Fibroblast of skin of left quadriceps (primary cell): ENCODE measurements at places on chromosomes 7 and 10.

- DNase-seq, result no peak
Measured at GRCh38 chr10:128540128-128540762, 414.0 kb upstream of the MKI67 start.

GRCh38 chr7:4753598-4754432 is 21.6 kb upstream of the AP5Z1 start:
- DNase-seq, result no peak

DNA sequence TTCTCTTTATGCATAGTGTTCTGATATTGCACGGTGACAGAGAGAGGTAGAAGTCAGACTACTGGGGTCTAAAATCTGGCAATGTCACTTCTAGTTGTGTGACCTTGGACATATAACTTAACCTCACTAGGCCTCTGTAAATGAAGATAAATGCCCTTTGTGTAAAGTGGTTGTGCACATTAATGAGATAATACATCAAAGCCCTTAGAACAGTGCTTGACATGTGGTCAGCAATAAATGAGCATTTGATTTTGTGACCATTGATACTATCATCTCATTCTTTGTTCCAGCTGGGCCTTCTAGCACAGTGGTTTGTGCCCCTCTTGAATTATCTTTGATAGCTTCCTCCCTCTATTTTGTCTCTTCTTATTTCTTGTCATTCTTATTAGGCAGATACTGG is 74.1 kb upstream of the C10orf90 start:
- DNase-seq, result no peak

- DNase-seq, result no peak
Measured at GRCh38 chr10:43218951-43219837, 47.7 kb downstream of the RASGEF1A start.

DNA sequence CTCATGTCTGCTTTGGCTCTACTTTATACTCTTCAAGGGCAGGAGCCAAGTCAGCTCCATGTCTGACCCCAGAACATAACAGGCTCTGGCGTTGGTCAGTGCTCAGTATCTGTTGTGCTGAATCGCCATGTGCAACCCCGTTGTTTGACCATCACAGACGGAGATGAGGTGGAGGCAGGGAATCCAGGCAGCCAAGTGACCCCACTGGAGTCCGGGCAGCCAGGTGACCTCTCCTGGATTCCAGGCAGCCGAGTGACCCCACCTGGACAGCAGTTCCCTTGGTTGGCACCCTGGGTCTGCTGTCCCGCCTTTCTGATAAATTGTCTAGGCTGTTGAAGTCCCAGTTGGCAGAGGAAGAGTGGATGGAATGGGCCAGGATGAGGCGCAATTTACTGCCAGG is 232.2 kb downstream of the TCERG1L start:
- DNase-seq, result no peak

DNA sequence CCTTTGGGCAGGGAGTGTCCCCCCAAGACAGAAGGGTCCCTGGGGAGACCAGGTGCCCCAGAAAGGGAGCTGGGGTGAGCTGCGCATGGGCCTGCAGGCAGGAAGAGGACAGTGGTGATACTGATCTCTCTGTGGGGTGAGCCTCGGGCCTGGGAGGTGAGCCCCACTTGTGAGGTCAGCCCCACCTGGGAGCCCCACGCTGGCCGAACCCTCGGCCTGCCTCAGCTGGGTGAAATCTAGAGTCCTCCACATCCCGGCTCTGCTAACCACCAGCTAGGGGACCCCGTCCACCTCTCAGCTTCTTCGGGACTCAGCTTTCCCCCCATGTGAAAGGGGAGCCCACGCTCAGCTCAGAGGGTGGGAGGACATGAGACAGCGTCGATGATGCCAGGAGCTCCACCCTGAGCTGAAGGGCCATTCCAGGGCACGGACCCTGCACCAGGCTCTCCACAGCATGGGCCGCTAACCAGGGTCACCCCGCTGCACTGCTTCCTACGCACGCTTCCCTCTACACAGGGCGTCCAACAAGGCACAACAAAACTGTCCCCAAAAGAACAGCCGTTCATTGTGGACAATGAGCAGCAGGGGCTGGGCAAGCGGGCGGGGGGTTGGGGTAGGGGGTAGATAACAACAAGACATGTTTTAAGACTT is 48.7 kb downstream of the CAMK2B start:
- DNase-seq, result no peak

- no peak for DNase-seq
Measured at GRCh38 chr7:21076054-21076453, 289.4 kb upstream of the SP8 start.

GRCh38 chr10:123993534-123994416 is 99.6 kb downstream of the CHST15 start:
- no peak for DNase-seq

GRCh38 chr7:78642751-78643150 is 810.7 kb downstream of the MAGI2 start:
- DNase-seq, result no peak

GRCh38 chr7:95925971-95926370 is 153.6 kb downstream of the DYNC1I1 start:
- no peak for DNase-seq

DNA sequence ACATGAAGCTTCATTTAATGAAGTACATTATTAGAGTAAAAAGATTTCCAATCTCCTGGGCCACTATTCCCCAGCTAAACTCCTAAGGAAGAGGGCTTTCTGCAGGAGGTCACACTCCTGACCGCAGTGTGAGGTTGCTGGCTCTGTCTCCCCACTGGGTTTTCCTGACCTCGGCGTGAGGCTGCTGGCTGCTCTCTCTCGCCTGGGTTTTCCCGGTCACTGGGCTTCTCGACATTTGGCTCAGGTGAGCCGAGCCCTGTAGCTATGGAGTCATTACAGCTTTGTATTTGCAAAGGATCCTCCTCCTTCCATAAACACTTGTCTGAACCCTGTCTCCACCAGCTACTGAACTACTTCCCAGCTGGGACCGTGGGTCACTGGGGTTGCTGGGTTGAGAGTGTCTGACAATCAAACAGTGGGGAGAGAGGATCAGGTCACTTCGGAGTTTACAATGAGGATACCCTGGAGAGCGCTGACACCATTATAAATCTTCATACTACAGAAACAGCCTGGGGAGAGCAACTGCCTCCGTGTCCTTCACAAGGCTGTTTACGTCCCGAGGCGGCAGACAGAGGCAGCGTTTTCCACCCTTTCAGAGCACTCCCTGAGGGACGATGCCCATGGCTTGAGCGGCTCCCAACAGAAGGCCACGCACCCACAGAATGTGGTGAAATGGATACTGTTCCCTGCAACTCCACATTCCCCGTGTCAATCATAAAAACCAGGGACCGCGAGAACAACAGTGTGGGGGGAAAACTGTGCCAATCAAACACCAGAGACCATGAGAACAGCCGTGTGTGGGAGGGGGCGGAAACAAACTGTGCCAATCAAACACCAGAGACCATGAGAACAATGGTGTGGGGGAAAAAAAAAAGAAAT is 226.2 kb downstream of the ZMYND11 start:
- DNase-seq, result no peak

- DNase-seq, result no peak
Measured at GRCh38 chr10:7025296-7025695, 385.5 kb downstream of the SFMBT2 start.

- no peak for DNase-seq
Measured at GRCh38 chr7:157712666-157713235, 375.9 kb downstream of the DNAJB6 start.

- no peak for DNase-seq
Measured at GRCh38 chr10:22698941-22699440, 15.4 kb downstream of the PIP4K2A start.

GRCh38 chr10:44125879-44126278 is 259.0 kb downstream of the CXCL12 start:
- DNase-seq, result peak; percentile 93

DNA sequence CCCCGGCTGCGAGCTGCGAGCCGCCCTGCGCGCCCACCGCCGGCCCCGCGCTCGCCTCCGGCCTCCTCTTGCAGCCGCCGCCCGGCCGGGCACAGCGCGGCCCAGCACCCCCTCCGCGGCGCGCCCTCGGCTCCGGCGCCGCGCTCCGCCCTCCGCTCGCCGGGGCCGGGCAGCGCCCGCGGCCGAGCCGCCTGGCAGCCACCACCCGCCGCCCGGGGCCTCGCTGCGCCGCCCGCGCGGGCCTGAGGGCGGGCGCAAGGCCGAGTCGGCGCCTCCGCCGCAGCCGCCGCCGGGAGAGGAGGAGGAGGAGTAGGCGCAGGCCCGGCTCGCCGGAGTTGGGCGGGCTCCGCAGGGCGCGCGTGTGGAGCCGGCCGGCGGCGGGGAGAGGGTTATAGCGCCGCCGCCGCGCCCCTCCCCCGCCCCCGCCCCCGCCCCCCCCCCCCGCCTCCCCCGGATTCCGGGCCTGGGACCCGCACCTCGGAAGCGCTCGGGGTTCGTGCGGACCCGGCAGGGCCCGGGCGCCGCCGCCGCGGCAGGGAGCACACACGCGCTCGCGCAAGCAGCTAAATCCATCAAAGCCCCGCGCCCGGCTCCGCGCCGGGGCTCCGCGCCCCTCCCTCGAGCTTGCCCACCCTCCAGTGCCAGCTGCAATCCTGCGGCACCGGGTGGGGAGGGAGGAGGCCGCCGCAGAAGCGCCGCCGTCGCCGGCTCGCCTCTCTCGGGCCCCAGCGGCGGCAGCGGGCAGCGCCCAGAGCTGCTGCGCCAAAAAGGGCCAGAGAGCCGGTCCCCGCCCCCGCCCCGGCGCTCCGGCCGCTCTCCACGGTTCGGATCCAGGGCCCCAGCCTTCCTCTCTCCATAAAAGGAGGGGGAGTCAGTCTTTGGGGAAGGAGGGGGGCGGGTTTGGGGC is at the start of gene PDGFA:
TSS of gene PDGFA (minus strand) at position 363 of the 907 bp plus-strand sequence. CDS start 845 bp downstream, outside the sequence.
- DNase-seq, result no peak

- no peak for DNase-seq
Measured at GRCh38 chr7:36449685-36450084, 60.0 kb downstream of the ANLN start.

- DNase-seq, result no peak
Measured at GRCh38 chr10:125407557-125407956, 247.2 kb upstream of the CTBP2 start.

DNA sequence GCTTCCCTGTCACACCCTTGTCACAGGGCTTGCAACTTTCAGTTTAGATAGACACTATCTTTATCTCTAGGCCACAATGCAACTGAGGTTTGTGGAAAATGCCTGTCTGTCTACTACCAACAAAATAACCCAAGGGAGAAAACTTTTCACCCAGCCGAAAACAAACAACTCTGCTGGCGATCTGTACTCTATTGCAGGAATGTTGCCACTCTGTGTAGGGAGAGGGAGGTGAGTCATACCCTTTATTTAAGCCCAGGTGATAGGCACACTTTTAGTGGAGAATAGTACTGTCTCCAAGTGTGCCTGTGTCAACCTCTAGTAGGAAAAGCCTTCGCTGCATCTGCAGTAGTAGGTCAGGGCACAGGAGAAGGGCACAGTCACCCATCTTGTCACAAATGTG is 108.3 kb downstream of the SLC25A40 start:
- no peak for DNase-seq

DNA sequence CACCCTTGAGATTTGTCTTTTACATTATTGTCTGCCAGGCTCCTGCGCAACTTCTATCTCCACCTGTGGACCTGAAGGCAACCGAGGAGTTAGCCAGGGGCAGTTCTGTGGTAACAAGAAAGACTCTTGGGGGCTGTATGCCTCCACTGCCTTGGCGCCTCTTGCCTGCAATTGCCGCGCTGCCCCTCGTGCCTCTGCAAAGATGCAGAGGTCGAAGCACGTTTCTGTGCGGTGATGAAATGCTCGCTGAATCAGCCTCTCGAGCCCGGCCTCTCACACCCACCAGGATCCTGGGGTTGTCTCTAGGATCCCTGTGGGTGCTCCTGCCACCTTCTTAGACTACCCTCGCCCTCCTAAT is 486 bp upstream of the LHFPL3 start:
- DNase-seq, result no peak

DNA sequence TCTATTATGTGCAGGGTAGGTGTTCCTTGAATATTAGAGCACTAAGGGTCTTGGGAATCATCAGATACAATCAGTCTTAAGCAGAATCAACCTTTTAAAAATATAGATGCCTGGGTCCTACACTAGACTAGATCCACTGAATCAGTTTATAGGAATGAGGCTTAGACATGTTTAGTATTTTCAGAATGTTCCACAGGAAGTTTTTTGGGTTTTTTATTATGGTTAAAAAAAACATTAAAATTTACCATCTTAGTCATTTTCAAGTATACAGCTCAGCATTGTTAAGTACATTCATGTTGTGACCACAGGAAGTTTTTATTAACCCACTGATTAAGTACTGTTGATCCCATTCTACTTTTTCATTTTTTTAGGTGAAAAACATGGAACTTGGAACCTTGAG is 135.7 kb downstream of the LCOR start:
- peak; percentile 10 for DNase-seq

DNA sequence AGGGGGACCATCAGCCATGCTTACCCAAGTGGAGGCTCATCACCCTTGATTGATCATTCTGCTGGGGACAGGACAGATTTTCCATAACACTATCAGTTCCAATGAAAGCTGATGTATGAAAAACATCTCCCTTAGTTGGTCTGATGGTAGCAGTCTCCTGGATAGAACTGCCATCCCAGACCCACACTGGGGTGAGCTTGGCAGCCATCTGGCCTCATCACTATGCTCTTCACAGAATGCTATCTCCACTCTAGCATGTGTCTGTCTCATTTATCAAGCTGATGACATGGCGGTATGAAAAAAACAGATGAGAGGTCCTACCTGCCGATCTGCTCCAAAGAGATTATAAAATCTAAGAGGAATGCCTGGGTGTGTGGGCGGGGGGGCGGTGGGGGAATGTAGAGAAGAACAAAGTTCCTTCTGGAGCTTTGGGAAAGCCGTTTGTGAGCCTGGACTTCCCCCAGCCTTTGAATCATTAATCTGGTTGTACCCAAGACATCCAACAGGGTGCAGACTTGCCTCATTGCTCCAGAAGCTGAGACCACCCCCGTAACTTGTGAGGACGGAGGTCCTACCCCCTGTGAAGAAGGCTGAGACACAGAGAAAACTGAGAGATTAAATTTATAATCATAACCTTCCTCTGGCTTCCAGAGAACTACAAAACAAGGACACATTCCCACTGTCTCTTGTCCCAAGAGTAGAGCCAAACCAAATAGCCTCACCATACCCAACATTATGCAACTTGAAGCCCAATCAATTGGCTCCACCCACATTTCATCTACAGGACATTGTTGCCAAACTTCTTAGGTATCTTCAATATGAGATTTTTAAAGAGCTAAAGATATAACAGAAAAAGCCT is 340.8 kb downstream of the KCNMA1 start:
- DNase-seq, result no peak

DNA sequence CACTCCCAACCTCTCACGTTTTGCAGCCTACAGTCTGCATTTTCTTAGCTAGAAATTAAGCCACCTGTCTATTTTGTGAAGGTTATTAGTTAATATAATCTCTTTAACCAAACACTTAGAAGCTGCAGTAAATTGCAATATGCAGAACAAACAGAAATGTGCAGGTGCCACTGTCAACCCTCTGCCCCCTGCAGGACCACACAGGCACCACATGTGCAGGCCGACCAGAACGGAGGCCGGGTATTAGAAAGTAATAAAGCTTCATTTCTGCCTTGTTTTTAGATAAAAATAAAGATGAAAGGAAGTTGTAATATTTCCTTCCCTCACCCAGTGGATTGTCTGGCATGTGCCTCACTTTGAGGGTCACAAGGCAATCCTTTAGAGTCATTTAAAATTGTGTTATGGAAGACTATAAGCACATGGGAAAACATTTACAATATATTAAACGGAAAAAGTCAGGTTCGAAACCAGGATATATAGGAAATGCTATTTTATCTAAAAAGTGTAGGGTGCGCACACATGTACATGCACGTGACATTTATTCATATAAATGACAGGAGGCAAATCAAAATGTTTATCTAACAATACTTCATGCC is 158.2 kb downstream of the ARHGAP12 start:
- DNase-seq, result no peak

- no peak for DNase-seq
Measured at GRCh38 chr7:8172372-8173354, 89.3 kb downstream of the ICA1 start.

- peak; percentile 53 for DNase-seq
Measured at GRCh38 chr10:108911814-108912541, 1011.3 kb downstream of the XPNPEP1 start.
